IMR-90 (cell line): ENCODE measurements at places on chromosomes 16 and 17. TPM values are rescaled to one million over a fixed set of nuclear protein-coding genes. Genes with fewer than 3 reads are reported as not detected.

NHLRC4 gene
- 0.65 and 0.84 TPM in 2 replicates for polyA plus RNA-seq

DNA sequence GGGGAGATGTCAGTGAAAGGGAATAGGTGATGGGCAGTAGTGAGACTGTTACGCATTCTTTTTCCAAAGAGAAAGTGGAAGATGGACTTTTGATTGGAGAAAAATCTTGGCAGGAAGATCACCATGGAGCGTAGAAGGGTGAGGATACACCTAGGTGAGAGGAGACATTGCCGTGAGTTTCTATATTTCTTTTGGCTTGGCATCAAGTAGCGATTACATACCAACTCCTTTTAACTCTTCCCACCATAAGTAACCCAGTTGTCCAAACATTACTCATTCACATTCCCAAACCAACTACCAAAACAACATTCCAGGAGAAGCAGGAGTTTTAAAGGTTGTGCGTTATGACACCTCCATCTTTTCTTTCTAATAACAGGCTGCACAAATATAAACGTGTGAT lies 10.7 kb upstream of the KRT28 start:
- DNase-seq = peak; percentile 67

DNA sequence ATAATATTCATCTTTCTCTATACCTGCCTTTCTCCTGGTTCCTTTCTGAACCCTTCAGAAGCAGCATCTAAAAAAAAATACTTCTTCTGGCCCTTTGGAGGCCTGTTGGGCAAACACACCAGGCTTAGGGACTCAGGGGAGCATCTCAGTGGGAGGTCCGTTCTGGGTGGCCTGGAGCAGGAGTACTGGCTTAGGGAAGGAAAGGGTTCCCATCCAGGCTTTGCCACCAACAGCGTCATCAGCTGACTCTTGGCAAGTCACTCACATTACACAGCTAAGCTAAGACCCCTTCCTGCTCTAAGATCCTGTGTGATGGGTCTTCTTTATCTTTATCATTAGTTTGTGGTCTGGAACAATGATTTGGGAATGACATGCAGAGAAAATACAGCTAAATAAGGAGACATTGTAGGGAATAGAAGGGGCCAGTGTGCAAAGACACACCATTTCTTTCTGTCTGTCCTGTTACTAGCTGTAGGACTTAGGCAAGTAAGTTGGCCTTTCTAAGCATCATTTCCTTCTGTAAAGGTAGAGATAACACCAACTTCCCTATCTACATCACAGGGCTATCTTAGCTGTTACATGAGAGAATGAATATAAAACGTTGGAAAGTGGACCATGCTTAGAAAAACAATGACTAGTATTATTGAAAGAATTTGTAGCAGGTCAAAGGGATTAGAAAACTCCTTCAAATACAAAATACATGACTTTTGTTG lies 9.9 kb downstream of the PCTP start:
- no peak for DNase-seq

GRCh38 chr16:8611886-8612600 lies 9.5 kb upstream of the METTL22 start:
- DNase-seq = peak; percentile 19

GRCh38 chr16:66746682-66747081 lies 4.7 kb downstream of the DYNC1LI2 start:
- DNase-seq = no peak
